ENCODE measurements at places on chromosomes 13 and 19. TPM values are rescaled to one million over a fixed set of nuclear protein-coding genes. Genes with fewer than 3 reads are reported as not detected.

LACC1 gene
- 3.1 TPM for total RNA-seq

EID2 gene
- total RNA-seq: 40.3 TPM

ERCC2 gene
- total RNA-seq: 12.8 TPM

LIN7B gene
- 8.7 TPM for total RNA-seq

DAND5 gene
- total RNA-seq: 0.12 TPM

CABP5 gene
- not detected for total RNA-seq

KCNC3 gene
- total RNA-seq: 1.4 TPM

GET3 gene
- total RNA-seq: 99.0 TPM
